Urothelium cell line (cell line): ENCODE measurements at places on chromosomes 5 and 9.

DNA sequence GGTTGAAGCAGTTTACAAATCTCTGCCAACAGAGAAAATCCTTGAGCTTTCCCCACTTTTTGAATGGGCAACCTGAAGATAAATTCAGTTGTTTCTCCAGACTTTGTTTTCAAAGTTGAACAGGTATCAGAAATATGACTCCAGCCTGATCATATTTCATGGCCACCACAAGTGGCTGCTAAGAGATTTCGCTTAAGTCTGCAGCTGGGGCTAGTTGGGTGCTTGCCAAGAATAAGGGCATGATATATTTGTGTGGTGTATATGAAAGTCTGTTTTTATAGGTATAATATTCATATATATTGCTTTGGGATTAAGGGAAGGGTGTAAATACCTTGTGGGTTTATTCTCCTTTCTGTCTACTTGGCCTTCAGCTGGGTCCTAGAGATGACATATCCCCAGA, 168.4 kb upstream of the GDNF start:
- DNase-seq: no peak

DNA sequence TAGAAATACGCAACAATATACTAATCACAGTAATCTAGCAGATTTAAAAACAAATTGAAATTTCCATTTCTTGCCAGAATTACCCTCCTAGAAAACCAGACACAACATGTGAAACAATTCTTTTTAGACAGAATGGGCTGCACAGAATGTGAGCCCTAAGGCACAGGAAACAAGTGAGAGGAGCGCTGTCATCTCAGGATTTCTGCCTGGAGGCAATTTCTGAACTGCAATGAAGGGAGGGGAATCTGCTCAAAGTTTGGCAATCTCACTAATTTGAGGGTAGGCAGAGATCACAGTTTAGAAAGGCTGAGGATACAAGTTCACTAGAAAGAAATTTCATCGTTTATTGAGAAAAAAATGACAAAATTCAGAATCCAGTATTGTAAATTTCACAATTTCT, 70.3 kb downstream of the INIP start:
- DNase-seq: no peak

GRCh38 chr5:164708831-164709230, 1203.4 kb downstream of the MAT2B start:
- no peak for DNase-seq

DNA sequence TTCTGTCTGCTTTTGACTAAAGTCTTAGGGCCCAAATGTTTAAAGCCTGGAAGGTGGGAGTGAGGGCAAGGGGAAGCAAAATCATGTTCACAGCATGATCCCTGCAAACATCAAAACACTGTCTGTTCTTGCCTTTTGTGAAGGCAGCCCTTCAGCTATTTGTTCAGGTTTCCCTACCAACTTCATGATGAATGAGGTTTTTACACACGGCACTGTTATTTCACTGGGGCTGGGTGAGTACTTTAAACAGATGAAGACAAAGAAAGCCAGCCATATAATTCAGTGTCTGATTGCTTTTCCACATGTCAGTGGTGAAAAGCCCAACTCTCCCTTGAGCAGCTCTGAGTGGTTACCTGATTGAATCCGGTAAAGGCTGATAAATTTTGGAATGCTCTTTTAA, 224.7 kb upstream of the GRAMD2B start:
- DNase-seq: no peak

DNA sequence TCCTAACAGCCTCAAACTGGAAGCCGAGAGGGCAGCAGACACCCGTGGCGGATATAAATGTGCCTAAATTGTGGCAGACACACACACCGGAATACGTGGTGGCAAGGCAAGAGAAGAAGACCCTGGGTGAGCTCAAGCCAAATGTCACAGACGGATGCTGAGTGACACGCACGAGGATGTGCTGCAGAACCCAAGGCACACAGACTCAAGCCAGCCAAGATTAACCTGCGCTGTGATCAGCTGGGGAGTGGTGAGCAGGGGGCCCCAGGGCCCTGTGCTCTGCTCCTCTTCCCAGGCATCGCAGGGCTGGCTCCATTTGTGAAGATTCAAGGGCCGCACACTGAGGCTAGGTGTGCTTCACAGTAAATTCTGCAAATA, 16.4 kb downstream of the SEMA4D start:
- DNase-seq: no peak

DNA sequence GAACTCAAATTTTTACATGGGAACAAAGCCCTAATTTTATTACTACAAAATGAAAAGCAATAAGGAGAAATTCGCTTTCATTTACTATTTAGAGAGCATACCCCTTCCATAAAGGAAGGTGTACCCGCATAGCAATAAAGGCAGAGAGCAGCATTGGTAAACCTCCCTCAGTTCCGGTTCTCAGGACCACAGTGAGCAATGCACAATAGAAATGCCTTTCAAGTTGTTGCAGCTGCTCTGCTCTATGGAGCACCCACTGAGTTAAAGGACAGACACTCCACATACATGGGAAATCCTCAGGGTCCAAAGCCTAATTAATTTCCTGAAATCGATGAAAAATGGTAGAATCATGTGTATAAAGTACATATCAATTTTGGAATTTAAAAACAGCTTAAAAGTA, 89.9 kb upstream of the MPDZ start:
- DNase-seq: no peak

- no peak for DNase-seq
Observed at GRCh38 chr5:33258553-33258952, 182.2 kb upstream of the TARS1 start.

GRCh38 chr5:10632110-10632761, 68.4 kb downstream of the ANKRD33B start:
- DNase-seq: peak; percentile 62

DNA sequence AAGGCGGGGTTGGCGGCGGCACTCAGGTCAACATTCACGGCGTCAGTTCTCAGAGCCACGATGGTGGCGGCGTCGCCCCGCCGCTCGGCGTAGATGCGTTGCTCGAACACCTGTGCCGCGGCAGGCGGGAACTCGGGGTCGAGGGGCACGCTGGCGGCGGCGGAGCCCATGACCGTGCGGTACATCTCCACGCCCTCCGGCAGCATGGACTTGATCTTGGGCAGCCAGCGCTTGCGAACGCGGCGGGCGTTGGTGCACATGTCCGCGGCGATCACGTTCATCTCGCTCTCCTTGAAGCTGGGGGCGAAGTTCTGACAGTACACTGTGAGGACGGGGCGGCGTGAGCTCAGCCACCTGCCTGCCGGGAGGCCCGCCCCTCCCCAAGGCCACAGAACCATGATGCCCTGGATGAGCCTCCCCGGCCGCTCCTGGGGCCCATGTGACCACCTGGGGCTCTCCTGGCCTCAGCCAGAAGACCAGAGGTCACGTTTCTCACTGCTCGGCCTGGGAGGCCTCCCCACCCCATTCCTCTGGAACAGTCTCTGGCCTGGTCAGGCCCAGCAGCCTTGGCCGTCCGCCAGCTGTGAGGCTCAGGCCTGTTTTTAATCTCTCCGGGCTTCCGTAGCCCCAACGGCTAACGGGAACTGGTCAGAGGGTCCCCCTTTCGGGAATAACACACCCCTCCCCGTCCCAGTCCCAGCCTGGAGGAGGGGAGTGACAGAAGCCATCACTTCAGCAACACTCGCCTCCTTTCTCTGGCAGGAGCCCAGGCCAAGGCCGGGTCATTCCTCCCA, 50.7 kb upstream of the UBAC1 start:
- DNase-seq: no peak
